ENCODE measurements at places on chromosomes 16 and 17.

- no peak overlapping the region for H3K4me3 ChIP-seq
- peaks cover 63% of the 10 kb centered on the region for H3K4me1 ChIP-seq
- DNase-seq: no peak
These were observed 19.7 kb downstream of the DHRS7B start for GRCh38 chr17:21146362-21147015.

DNA sequence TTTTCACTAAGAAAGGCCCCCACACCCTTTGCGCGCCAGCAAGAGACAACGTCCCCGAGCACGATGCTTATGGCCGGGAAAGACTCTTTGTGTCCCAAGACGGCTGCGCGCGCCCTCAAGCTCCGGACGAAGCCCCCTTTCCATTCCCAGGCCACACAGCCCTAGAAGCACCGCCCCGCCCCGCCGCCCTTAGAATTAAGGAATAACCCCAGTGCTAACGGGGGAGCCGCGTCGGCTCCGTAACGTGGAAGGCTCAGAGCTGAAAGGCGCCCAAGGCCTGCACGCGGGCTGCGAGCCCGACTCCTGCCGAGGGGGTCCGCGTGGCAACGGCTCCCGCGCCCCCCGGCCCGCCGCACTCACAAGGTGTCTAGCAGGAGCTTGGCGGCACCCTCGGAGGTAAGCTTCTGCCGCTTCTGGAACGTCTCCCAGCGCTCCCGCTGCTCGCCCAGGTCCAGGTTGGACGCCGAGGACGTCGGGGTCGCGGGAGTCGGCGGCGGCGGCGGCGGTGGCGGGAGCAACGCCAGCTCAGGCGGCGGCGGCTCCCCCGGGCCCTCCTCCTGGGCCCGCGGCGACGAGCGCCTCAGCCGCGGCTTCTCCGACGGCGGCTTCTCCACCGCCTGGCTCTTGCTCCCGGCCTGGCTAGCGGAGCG, 477 bp downstream of the CENPV start:
- H3K36me3 ChIP-seq: peaks cover 9% of the 10 kb centered on the region
- DNase-seq: peak; percentile 85
- H3K4me3 ChIP-seq: peak overlapping the region; percentile 76
- H3K27me3 ChIP-seq: no peaks in the 10 kb centered on the region
- peaks cover 8% of the 10 kb centered on the region for H3K4me1 ChIP-seq

DNA sequence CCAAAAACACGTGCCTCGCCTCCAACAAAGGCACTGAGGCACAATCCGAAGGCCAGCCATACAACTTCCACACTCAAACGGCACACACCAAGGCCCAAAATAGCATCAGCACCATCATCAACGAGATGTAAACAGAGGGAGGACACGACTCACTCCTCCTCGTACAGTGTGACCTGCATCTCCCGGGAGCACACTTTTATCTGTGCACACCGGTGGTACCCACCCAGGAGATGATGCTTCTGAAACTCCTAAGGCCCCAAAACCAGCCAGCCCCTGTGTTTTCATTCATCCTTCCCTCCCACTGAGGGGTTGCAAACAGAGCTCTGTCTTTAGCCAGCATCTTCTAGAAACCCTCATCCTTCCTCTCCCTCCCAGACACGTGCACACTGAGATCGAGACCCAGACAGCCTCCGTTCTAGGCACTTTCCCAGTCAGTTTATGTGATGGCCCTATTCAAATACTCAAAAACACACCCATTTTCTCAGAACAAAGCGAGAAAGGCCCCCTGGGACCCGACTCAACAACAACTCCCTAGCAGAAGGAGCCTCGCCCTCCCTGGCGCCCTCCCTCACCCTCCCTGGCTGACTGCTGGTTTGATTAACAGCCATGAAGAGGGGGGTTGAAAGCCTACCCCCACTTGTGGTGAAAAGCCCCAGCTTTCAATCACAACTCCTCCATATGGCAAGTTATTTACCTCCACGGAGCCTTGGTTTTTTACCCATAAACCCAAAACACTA, 76.3 kb downstream of the GAS7 start:
- no peaks in the 10 kb centered on the region for H3K27me3 ChIP-seq
- H3K27ac ChIP-seq: no peak overlapping the region
- H3K36me3 ChIP-seq: no peaks in the 10 kb centered on the region
- no peak for DNase-seq
- H3K4me3 ChIP-seq: no peak overlapping the region

- H3K27ac ChIP-seq: no peak overlapping the region
- no peak overlapping the region for H3K4me3 ChIP-seq
- H3K36me3 ChIP-seq: no peaks in the 10 kb centered on the region
- H3K27me3 ChIP-seq: no peaks in the 10 kb centered on the region
These were observed 53.9 kb downstream of the TNRC6C start for GRCh38 chr17:78012428-78012827.

GRCh38 chr16:20637247-20637646, 60.2 kb downstream of the ACSM1 start:
- no peak overlapping the region for H3K27ac ChIP-seq
- no peaks in the 10 kb centered on the region for H3K27me3 ChIP-seq
- no peaks in the 10 kb centered on the region for H3K36me3 ChIP-seq
- DNase-seq: no peak

- no peak for DNase-seq
- no peak overlapping the region for H3K27ac ChIP-seq
- H3K36me3 ChIP-seq: no peaks in the 10 kb centered on the region
- no peaks in the 10 kb centered on the region for H3K4me1 ChIP-seq
- peaks cover 44% of the 10 kb centered on the region for H3K27me3 ChIP-seq
These were observed 273.5 kb upstream of the IRX5 start for GRCh38 chr16:54657058-54657708.

DNA sequence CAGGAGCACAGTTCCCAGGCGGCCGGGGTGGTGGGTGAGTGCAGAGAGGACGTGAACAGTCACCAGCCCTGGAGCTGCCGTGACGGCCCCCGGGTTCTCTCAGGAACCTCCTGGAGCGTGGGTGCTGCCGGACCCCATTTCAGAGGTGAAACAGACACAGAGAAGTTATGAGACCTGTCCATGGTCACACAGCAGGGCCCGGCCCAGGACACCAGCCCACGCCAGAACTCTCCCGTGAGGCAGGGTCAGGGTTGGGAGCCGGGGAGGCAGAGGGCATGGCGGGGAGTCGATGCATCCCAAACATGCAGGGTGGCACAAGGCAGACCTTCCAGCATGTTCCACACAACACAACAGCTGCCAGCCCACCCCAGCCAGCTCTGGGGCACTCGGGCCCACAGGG, 3.8 kb upstream of the PVALEF start:
- peaks cover 12% of the 10 kb centered on the region for H3K27me3 ChIP-seq
- H3K4me1 ChIP-seq: peaks cover 26% of the 10 kb centered on the region
- peak; percentile 73 for DNase-seq

- no peaks in the 10 kb centered on the region for H3K27me3 ChIP-seq
- no peak for DNase-seq
- H3K4me3 ChIP-seq: no peak overlapping the region
- no peaks in the 10 kb centered on the region for H3K36me3 ChIP-seq
- H3K27ac ChIP-seq: no peak overlapping the region
- no peaks in the 10 kb centered on the region for H3K4me1 ChIP-seq
These were observed 165.4 kb downstream of the AIPL1 start for GRCh38 chr17:6269478-6269877.

DNA sequence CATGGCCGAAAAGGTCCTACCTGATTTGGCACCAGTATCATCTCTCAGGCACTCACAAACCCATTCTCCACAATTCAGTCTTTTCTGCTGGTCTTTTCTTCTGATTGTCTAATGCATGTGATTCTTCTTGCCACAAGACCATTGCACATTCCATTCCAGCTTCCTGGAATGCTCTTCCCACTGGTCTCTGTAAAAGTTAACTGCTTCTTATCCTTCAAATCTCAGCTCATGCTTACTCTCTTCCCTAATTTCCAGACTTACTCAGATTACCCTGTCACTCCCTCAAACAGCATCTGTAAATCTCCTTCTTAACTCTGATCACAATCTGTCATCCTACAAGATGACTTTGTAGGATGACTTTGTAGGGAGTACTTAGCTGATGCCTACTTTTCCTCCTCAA, 320.2 kb downstream of the MAP2K6 start:
- no peak for DNase-seq
- no peaks in the 10 kb centered on the region for H3K36me3 ChIP-seq
- H3K27me3 ChIP-seq: no peaks in the 10 kb centered on the region

DNA sequence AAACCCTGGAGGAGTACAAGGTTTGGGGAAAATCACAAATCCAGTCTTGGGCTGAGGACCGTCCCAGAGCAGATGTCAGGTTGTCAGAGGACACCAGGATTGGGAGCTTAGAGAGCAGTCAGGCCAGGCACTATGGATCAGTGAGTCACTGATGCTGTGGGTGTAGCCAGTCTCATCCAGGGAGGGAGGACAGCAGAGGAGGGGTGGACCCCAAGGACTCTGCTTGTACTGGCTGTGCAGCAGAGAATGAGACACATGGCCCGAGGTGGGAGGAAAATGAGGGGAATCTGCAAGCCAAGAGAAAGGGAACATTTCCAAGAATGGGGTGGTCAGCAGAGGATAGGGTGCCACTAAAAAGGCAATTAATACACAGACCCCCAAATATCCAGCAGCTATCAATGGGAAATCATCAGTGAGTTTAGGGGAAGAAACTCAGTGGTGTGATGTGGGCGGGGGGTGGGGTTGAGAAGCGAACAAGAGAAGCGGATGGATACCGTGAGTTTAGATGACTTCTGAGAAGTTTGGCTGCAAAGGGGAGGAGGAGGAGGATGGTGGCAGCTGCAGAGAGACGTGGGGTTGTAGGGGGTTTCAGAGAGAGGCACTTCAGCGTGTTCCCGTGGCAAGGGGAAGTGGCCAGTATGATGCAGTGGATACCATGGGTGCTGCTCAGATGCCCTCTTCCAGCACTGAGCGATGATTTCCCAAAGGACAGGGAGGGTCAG, 43.9 kb downstream of the ARHGAP27 start:
- no peak for DNase-seq
- H3K4me1 ChIP-seq: peaks cover 7% of the 10 kb centered on the region
- peaks cover 37% of the 10 kb centered on the region for H3K27me3 ChIP-seq
- H3K36me3 ChIP-seq: peaks cover 5% of the 10 kb centered on the region

GRCh38 chr16:53651357-53651756, 52.3 kb downstream of the RPGRIP1L start:
- H3K4me1 ChIP-seq: no peaks in the 10 kb centered on the region
- H3K27me3 ChIP-seq: no peaks in the 10 kb centered on the region
- no peak overlapping the region for H3K27ac ChIP-seq
- H3K36me3 ChIP-seq: peaks cover 35% of the 10 kb centered on the region
- H3K4me3 ChIP-seq: no peak overlapping the region
- DNase-seq: no peak

DNA sequence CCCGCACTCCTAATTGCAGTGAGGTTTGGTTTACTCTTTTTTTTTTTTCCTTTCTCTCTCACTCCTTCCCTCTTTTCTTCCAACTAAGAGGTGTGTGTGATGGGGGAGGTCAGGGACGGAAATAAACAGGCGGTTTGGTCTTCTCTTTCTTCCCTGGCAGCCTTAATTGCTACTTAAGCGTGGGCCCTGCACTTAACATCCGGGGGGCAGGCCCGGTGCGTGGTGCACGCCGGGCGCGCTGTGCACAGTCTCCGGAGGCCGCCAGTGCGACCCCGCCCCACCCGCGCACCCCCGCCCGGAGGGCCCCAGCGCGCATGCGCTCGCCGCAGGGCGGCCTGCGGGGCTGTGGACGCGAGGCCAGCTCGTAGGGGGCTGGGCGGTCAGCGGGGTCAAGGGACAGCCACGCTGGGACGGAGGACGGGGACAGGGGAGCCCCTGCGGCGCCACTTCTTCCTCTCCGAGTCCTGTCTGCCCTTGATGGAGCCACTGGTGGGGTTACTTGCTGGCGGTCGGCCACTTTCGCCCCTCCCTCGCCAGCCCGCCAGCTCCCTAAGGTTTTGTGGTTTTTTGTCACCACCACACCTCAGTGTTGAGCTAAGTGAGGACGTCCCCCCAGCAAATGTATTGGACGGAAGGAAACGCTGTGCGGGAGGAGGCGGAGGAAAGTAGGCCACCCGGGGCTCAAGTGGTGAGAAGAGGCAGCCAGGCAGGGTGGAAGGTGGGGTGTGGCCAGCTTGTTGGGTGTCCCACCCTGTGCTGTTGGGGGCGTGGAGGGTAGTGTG, 120.9 kb downstream of the MRM1 start:
- DNase-seq: peak; percentile 94
- no peaks in the 10 kb centered on the region for H3K36me3 ChIP-seq
- no peaks in the 10 kb centered on the region for H3K27me3 ChIP-seq

DNA sequence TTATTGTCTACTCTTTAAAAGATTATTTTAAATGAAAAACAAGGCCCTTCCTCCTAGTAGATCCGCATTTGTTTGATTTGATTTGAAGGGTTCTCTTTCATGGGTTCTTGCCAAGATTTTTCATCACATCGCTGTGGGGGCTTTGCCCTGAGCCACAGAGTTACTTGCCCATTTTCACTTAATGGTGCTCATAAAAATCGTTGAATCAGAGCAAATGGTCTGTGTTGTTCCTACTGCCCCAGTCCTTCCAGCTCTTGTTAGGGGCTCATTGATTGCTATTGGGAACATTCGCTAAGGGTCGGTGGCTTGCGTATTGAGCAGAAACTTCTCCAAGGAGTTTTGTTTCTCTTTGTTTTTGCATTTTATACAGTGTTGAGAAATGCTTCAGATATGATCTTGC, 1023.4 kb upstream of the CDH8 start:
- H3K4me3 ChIP-seq: no peak overlapping the region
- no peak for DNase-seq
- H3K27me3 ChIP-seq: no peaks in the 10 kb centered on the region
- no peak overlapping the region for H3K27ac ChIP-seq
- no peaks in the 10 kb centered on the region for H3K4me1 ChIP-seq
- no peaks in the 10 kb centered on the region for H3K36me3 ChIP-seq

DNA sequence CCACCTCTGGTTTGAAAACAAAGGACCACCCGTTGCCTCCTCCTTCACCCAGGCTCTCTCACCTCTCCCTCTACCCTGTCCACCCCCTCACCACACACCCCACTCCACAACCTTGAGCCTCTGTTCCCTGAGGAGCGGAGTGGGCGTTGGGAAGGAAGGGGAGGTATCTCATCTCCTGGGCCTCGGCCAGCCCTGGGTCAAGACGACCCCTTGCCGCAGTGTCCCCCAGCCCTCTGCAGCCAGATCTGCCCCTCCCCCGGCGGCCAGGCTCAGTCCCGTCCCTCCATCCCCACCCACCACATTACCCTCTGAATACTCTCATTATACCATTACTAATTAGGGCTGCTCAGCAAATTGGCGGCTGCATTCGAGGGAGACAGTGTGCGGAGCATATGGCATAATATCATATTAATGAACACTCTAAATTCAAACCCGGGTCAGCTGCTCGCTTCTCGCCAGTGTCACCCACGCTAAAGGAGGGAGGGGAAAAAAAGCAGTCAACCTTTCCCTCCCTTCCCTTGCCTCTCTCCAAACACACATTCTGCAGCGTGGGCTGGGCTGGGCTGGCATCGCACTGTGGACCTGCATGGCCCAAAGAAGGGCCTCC, 123.2 kb upstream of the LHX1 start:
- H3K27me3 ChIP-seq: peaks cover 40% of the 10 kb centered on the region
- H3K4me1 ChIP-seq: no peaks in the 10 kb centered on the region
- H3K4me3 ChIP-seq: no peak overlapping the region
- DNase-seq: peak; percentile 55
- H3K36me3 ChIP-seq: no peaks in the 10 kb centered on the region
- H3K27ac ChIP-seq: no peak overlapping the region

- no peak overlapping the region for H3K4me3 ChIP-seq
- no peaks in the 10 kb centered on the region for H3K4me1 ChIP-seq
- no peak for DNase-seq
- H3K27me3 ChIP-seq: no peaks in the 10 kb centered on the region
- H3K27ac ChIP-seq: no peak overlapping the region
- H3K36me3 ChIP-seq: no peaks in the 10 kb centered on the region
These were observed 7.8 kb downstream of the TEX14 start for GRCh38 chr17:58684003-58684402.

All from spleen (tissue), 13 donors.